Central memory CD4-positive, alpha-beta T cell (primary cell): ENCODE measurements at places on chromosomes 2 and 18.

DNA sequence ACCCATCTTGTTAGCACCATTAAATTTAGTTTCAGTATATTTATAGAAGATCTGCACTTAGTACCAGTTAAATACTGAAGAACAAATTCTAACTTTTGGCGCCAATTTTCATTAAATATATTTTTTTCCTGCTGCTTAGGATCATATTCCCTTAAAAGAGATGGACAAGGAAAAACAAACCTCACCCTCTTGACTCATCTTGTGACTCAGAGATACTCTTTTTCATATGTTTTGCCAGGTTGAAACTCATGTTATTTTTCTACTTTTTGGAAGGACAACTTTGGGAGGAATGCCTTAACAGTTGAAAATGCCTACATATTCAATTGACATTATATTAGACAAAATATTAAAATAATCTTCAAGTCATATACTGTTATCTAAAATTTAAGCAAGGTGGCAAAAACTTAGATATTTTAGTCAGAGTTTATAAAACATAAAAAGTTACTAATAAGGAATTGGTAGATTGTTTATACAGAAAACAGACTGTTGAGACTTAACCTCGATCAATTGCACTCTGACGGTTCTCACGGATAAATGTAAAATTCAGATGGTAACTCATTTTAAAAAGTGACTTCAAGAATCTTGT, 36.2 kb downstream of the PNO1 start:
- DNase-seq, result no peak

- DNase-seq, result no peak
Observed at GRCh38 chr2:3041246-3041645, 336.4 kb downstream of the EIPR1 start.

- DNase-seq, result no peak
Observed at GRCh38 chr2:171393487-171393886, 40.3 kb downstream of the METTL8 start.

- no peak for DNase-seq
Observed at GRCh38 chr2:37816686-37817085, 108.4 kb upstream of the RMDN2 start.

DNA sequence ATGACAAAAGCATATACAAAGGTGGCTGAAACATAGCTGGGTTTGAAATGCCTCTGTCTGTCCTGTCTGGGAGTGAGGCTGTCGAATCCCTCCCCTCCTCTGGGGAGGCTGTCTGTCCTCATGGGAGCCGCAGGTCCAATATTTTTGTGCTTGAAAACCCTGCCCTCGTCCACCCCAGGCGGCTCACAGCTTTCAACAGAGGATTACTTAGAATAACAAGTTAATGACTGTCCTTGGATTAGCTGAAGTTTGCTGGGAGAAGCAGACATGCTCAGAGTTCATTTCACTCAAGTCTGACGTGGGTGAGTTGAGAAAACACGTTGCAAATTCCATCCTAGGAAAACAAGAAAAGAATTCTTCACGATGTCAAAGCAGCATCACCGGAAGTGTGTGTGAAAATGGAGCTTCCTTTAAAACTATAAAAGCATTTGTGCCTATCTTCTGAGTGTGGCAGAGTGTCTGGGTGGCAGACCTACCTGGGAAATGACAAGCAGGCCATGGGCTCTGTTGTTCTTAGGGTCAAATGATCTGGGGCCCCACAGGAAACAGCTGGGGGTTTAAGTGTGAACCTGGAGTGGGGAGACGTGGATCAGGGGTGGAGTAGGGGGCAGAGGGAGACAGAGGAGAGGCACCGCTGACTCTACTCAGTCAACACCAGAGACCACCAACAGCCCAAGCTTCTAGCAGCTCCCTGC, 77.1 kb downstream of the DDX1 start:
- no peak for DNase-seq

GRCh38 chr2:235447210-235447609, 46.6 kb upstream of the AGAP1 start:
- no peak for DNase-seq

GRCh38 chr2:110818767-110819481, 86.6 kb downstream of the ACOXL start:
- no peak for DNase-seq

- DNase-seq, result no peak
Observed at GRCh38 chr18:49241852-49242251, 218.6 kb downstream of the DYM start.

DNA sequence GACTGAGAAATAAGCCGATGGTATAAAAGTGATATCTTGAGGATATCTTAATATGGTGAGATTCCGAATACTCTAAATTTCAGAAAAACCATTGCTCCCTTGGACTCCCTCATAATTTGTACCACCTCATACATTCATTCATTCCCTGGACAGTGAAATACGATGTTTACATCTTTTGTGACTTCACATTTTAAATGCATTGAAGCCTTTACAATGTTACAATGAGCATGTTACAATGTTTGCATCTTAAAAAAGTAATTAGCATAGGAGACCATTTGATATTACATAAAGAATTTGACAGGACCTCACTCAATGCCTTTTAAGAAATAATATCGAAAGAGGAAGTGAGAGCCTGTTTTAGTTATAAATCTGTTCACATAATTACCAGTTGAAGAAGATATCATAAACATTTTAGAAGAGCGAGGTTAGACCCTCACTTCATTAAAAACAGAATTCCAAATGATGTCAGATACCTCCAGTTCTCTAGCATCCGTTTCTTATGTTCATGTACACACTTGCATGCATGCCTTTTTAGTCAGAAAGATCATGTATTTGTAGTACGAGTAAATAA, 372.0 kb downstream of the ARHGAP15 start:
- no peak for DNase-seq

GRCh38 chr2:240561325-240561971, 1.3 kb downstream of the DUSP28 start:
- DNase-seq, result no peak

GRCh38 chr2:127906206-127906926, 20.6 kb upstream of the AMMECR1L start:
- DNase-seq, result no peak

DNA sequence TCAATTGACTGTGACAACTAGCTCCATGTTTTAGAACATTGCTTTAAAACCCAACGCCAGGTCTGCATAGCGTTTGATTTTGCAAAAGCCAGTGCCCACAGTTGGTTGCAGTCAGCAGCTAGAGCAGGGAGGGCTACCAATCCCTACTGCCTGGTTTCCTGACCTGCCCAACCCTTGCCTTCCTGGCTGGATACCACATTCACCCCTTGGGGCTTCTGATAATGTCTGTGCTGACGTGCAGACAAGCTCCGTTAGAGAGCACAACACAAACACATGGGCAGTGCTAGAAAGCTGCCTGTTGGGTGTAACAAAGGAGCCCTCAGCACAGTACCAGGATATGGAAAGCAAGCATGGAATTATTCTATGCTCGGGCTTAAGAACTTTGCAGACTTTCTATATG, 71.4 kb upstream of the THSD7B start:
- DNase-seq, result no peak

GRCh38 chr2:7029291-7030059, 112.3 kb downstream of the RNF144A start:
- DNase-seq, result no peak

- no peak for DNase-seq
Observed at GRCh38 chr2:108263401-108263800, 23.6 kb downstream of the SULT1C3 start.

GRCh38 chr18:27094621-27095020, 90.5 kb downstream of the CHST9 start:
- DNase-seq, result no peak

DNA sequence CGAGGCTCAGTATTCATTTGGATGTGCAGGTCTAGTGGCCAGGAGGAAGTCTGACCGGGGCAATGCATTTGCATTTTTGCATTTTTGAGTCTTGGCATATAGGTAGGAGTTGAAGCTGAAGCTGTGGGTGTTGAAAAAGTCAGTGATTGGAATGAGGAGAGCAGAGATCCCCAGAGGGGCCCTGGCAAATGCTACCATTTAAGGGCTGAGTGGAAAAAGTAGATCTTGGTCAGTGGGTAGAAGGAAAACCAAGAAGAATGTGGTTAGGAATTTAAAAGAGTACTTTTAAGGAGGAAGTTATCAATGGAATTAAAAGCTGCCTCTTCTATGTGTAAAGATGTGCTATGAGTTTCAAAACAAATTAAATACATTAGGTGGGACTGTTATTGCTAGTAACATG, 143.0 kb downstream of the ZEB2 start:
- no peak for DNase-seq

- no peak for DNase-seq
Observed at GRCh38 chr18:61528961-61529360, 195.7 kb downstream of the CDH20 start.

GRCh38 chr2:128233790-128234395, 84.8 kb downstream of the HS6ST1 start:
- no peak for DNase-seq

DNA sequence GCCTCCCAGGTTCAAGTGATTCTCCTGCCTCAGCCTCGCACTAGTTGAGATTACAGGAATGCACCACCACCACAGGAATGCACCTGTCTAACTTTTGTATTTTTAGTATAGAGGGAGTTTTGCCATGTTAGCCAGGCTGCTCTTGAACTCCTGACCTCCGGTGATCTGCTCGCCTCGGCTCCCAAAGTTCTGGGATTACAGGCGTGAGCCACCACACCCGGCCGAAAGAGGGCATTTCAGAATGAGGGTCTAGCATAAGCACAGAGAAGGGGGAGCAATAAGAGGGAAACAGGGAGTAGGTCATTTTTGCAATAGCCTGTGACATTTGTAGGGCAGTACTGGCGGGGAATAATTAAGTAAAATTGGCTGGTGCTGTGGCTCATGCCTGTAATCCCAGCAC, 1.9 kb upstream of the SPAST start:
- DNase-seq, result no peak

DNA sequence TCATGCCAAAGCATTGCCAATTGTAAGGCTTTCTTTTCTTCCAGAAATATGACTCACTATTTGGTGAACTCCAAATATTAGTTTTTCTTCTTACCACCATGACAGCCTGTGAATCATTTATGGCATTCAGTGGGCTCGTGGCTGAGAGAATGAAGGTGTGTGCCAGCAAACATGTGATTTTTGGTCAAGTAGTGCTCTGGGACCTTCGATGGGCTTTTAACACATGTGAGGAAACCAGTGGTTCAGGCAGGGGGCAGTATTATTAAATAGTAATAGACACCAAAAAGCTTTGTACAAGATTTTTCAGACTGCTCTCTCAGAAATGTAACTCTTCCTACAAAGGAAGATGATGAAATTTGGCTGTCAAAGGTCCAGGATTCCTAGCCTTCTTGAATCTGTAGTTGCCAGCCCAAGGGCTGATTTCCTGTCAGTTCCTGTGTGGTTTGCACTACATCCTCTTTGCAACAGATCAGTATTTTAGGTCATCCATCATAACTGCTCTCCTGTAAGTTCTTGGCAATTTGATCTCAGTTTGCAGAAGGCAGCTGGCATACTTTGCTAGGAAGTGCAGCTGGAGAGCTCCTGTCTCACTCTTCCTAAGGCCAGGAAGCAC, 64.3 kb downstream of the BABAM2 start:
- peak; percentile 31 for DNase-seq

DNA sequence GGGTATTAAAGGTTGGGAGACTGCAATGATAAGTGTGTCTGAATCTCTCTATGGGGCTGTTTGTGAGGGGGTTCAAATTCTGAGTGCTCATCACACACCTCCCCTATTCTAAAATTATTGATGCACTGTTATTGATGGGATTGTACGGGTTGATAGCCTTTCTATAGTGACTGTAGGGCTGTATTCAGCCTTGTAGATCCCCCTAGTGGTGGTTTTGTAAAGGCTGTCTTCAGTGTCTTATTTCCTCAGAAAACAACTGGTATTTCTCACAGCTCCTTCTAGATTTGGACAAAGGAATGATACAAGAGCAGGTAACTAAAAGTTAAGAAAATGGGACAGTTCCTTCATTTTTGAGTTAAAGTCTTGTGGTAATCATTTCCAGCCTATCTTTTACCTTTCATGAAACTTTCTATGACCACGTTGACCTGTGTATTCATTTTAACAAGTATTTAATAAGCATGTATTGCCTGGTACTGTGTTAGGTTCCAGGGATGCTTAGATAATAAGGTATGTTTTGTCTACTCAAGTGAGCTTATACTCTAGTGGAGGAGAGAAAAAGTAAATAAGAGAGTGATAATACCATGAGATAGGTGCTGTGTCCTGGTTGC, 21.2 kb downstream of the SMAD4 start:
- DNase-seq, result peak; percentile 56

DNA sequence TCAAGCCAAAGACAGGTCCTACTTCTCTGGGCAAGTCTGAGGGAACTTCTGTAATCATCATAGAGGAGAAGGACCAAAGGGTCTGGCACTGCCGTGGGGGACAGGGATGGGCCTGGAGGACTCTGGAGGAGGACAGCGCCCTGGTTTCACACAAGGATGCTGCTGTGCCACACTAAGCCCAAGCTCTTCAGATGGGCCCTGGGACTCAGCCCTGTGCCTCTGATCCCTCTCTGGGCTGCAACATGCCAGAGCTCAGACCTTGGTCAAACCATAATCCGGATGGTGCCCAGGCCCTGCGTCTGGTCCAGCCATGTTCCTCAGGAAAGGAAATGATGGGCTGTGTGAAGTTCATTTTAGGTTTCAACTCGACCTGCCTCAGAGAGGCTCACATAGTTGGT, 222.0 kb upstream of the COPS8 start:
- no peak for DNase-seq

- no peak for DNase-seq
Observed at GRCh38 chr2:158359846-158360245, 96.7 kb downstream of the CCDC148 start.
